Central memory CD8-positive, alpha-beta T cell (primary cell): ENCODE measurements at places on chromosomes 4 and X.

GRCh38 chr4:180840142-180840541 is 1403.1 kb upstream of the TENM3 start:
- DNase-seq: no peak

GRCh38 chrX:136065044-136065671 is 79.9 kb downstream of the SLC9A6 start:
- DNase-seq: no peak

GRCh38 chr4:180280726-180281297 is 1962.4 kb upstream of the TENM3 start:
- no peak for DNase-seq

DNA sequence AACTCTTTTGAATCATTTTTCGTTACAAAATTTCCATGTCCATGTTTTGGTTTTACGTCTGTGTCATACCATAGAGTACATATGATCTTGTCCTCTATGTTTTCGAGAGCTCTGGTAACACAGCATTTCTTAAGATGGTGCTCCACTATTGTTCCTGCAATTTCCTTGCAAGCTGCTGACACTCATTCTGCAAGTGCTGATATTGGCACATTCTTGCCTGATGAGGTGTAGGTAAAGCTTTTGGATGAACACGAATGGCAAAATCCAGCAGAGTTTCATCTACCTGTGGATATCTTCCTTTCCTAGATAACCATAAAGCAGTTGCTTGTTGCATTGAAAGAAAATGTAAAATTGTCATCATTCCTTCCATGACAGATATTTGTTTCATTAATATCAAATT is 41.3 kb downstream of the MAGEB17 start:
- DNase-seq: no peak

GRCh38 chr4:948101-948935 is 16.1 kb downstream of the TMEM175 start:
- DNase-seq: no peak

- DNase-seq: no peak
Measured at GRCh38 chr4:54946741-54947140, 178.7 kb downstream of the KDR start.

DNA sequence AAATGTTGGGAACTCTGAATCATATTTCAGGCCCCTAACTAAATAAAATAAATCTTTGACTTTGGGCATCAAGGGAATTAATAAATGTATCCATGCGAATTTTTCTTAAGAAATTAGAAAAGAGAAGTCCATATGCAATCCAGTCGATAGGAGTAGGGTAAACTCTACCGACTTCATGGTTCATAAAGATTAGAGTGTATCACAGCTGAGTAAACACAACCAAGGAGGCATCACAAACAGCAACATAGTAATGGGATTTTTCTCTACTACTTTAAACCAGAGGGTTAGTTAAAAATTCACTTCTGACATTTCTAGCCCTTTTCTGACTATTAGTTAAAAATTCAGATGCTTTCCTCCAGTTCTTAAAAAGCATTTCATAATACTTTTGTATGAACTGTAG is 19.9 kb downstream of the SEPTIN11 start:
- DNase-seq: no peak

- no peak for DNase-seq
Measured at GRCh38 chrX:69948276-69948797, 101.4 kb downstream of the AWAT2 start.

DNA sequence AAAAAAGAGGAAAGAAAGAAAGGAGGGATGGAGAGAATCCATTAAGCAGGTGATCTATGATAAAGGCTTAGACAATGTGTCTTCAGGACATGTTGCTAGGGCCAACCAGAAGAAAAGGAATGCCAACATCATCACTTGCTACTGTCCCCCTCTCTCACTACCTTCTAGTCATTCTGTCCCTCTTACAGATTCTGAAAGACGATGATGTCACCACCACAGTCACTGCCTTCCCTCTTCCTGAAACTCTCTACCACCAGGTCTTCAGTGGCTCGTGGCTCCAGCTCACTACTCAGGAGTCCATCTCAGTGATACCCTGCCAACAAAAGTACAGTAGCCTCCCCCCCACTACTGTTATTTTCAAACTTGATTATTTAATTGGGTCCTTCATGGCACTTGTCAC is 64.0 kb downstream of the KCNIP4 start:
- no peak for DNase-seq

DNA sequence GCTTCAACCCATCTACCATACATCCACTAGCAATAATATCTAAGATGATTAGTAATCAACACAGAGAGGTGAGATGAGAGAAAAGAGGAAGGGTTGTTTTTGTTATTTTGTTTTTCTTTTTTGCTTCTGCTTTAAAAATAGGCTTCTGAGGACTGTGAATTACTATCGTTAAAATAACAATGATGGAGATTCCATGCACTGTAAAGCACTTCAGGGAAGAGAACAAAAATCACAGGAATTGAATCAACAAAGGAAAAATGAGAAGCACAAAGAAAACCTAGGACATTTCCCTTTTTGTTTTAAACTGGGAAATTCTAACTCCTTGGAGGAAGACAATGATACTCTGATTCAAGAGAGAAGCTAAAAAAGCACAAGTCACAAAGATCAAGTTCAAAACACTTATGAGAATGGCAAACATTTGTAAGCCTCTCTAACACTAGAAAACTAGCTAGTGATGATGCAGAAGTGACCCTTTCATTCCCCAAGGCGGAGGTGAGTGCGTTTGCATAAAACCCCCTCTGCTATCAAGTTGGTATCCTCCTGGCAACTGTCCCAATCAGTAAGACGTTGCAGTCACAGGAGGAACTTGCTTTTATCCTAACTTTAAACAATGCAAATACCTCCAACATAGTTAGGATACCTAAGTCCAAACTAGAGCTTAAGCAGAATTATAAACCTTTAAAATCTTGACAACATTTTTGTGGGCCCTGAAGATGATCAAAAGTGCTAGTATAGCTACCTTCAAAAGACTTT is 308.5 kb downstream of the CAMK2D start:
- no peak for DNase-seq
